Anterior cingulate cortex (tissue), 58 donors: ENCODE measurements at places on chromosomes 12 and 14.

- no peak for DNase-seq
Measured at GRCh38 chr14:84421621-84422020, 1108.3 kb upstream of the FLRT2 start.

DNA sequence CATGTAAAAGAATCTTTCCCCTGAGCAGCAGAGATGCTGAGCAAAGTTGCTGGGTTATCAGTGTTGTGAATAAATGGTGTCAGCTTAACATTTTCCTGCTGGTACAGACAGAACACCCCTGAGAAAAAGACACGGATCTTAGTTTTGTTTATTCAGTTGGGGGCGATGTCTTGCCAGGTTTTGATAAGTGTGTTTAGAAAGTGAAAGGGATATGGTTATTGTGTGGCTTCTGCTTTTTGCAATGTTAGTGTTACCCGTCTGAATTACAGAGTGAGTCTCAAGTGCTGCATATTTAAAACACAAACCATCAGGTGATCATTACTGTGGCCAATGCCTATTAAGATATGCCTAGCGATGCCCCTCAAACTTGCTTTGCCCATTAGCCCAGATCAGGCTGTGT is 864.6 kb upstream of the SEL1L start:
- no peak for DNase-seq

GRCh38 chr14:87522575-87522974 is 470.4 kb downstream of the GALC start:
- DNase-seq, result no peak

GRCh38 chr14:105468621-105469241 is 5.9 kb upstream of the CRIP2 start:
- DNase-seq, result no peak

- no peak for DNase-seq
Measured at GRCh38 chr12:47188576-47189441, 109.0 kb upstream of the AMIGO2 start.

DNA sequence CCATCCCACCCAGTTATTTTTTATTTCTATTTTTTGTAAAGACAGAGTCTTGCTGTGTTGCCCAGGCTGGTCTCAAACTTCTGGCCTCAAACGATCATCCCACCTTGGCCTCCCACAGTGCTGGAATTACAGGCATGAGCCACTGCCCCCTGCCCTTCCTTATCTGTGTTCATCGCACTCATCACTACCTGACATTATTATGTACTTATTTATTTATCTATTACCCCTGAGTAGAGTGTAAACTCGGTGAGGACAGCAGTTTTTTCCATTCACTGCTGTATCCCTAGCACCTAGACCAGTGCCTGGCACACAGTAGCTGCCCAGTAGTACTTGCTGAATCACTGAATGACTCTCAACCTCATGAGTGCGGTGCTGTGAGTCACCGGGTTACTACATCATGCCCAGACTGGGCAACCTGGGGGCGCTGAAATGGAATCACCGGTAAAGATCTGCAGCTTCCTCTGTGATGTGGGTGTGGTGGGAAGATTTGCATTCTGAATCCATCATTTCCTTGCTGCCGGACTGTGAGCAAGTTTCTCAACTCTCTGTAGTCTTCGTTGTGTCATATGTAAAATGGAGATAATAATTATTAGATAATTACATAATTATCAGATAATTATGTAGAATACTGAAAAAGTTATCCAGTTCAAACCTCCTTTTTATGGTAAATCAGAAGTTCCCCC is 81.9 kb upstream of the USP44 start:
- no peak for DNase-seq

- no peak for DNase-seq
Measured at GRCh38 chr14:50319721-50320120, 7.6 kb downstream of the DMAC2L start.

GRCh38 chr14:103871596-103872480 is 24.5 kb upstream of the PPP1R13B start:
- DNase-seq, result no peak

GRCh38 chr14:100150932-100151587 is 8.4 kb downstream of the DEGS2 start:
- DNase-seq, result no peak
